ENCODE measurements at places on chromosomes 7 and 10. TPM values are rescaled to one million over a fixed set of nuclear protein-coding genes. Genes with fewer than 3 reads are reported as not detected.

The GSDME gene
- 0.50 TPM for total RNA-seq

The SPACDR gene
- 3.3 TPM for total RNA-seq

The SPDYE2B gene
- total RNA-seq = not detected

The COBL gene
- not detected for total RNA-seq

The VPS26A gene
- total RNA-seq = 56.9 TPM

The MEOX2 gene
- total RNA-seq = not detected

The SLC26A4 gene
- 14.7 TPM for total RNA-seq

The RET gene
- not detected for total RNA-seq

The LIPA gene
- total RNA-seq = 68.5 TPM

The SLC39A12 gene
- total RNA-seq = not detected

The LDB3 gene
- not detected for total RNA-seq

The TAS2R41 gene
- total RNA-seq = not detected

The PDE6C gene
- not detected for total RNA-seq

The DAGLB gene
- 15.0 TPM for total RNA-seq

The JMJD1C gene
- 68.7 TPM for total RNA-seq

The HPSE2 gene
- total RNA-seq = not detected

The FAM25G gene
- not detected for total RNA-seq

The NPFFR1 gene
- not detected for total RNA-seq

The GIMAP6 gene
- 42.3 TPM for total RNA-seq

The PROSER2 gene
- total RNA-seq = 1.6 TPM

The HOXA7 gene
- total RNA-seq = not detected

The CLDN12 gene
- total RNA-seq = 5.6 TPM

The NYAP1 gene
- 0.15 TPM for total RNA-seq

The UBE2D4 gene
- total RNA-seq = 8.3 TPM

The CYP2C18 gene
- not detected for total RNA-seq

The NPSR1 gene
- total RNA-seq = not detected

The CPVL gene
- 0.63 TPM for total RNA-seq

The CRPPA gene
- total RNA-seq = 0.65 TPM

The ITGA8 gene
- total RNA-seq = not detected

The VSIR gene
- total RNA-seq = 27.9 TPM

The IMMP2L gene
- 9.5 TPM for total RNA-seq

The CLDN4 gene
- total RNA-seq = not detected

The CARD11 gene
- 112 TPM for total RNA-seq

The EIF3B gene
- 145 TPM for total RNA-seq

The EPO gene
- total RNA-seq = not detected

The ANKRD22 gene
- total RNA-seq = 5.9 TPM

The PANK1 gene
- total RNA-seq = 3.6 TPM
